ENCODE measurements at places on chromosomes 11 and 22.
A peak's percentile ranks its signal among the peaks of the same experiment; 100 is the strongest.

GRCh38 chr11:86313793-86314192 lies 11.8 kb downstream of the HIKESHI start:
- DNase-seq: no peak

DNA sequence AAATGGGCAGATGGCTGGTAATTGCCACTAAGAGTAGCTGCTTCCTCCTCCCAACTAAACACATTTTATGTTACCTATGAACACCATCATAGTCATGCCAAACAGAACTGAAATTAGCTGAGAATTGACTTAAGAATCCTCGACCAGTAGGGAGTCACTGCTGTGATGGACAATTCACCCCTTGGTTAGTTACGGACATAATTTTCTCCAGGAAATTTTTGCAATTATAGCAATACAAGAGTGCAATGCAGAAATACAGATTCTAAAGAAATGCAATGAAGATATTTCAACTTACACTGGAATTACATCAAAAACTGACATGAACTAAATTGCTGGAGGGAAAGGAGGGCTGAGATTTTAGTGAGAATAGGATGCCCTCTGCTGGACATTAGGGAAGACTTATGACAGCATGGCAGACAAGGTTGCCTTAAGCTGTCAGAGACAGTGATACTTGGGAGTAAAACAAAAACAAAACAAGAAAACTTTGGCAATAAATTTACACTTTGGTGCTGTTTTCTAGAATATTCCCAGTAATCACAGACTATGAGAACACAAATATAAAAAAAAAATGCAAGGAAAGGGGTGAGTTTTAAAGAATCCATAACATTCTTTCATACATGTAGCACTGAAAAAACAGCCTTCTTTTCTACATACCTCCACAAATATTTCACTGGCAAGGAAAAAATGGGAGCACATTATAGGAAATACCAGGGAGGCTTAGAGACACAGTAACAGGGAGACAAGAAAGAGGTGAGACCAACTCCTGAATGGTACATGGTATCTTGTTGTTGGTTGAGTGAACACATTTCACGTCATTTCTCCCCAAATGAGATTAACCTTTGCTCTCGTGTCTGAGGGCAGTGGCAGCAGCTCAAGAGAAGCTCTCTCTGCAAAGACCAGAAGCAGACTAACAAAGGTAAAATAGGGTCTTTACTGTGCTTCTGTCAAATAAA lies 11.2 kb upstream of the PPP2R1B start:
- peak; percentile 74 for DNase-seq

GRCh38 chr11:128553662-128554362 lies 33.5 kb downstream of the ETS1 start:
- DNase-seq: peak; percentile 78

DNA sequence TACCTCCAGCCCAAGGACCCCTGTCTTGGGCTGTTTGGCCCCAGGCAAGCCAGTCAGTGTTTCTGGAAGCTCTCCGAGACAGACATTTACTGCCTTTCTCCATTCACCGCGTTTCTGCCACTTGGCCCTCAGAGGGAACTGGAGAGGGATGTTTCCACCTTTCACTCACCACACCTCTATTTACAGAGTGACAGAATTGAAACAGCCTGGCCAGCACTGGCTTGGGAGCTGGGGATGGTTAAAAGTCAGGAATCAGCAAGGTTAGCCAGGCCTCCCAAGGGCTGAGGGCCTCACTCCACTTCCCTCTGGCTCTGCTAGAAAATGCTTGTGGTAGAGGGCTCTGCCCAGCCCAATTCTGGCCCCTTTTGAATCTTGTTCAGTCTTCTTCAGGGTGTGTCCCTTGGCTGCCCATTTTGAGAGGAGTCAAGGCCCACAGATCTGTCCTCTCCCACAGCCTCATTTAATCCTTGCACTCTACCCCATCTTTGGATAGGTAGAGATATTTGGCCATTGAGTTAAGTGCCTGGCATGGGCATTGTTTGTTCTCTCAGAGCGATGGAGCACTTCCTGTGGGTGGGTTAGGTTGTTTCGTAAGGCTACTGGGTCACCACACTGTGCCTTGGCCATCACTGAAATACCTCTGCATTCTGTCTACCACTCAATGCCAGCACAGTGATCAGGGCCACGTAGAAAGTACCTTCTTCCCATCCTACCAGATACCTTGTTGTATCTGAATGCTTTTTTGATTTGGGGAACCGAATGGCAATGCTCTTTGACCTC lies 119.2 kb downstream of the MICAL2 start:
- DNase-seq: no peak

- peak; percentile 29 for DNase-seq
Observed at GRCh38 chr11:44949160-44950030, 1.3 kb downstream of the TP53I11 start.

- DNase-seq: no peak
Observed at GRCh38 chr11:17459236-17459896, 17.3 kb downstream of the ABCC8 start.

GRCh38 chr22:28773461-28773867 lies 969 bp downstream of the CCDC117 start:
- no peak for DNase-seq

GRCh38 chr11:65186701-65187100 lies 5.0 kb downstream of the CAPN1 start:
- no peak for DNase-seq

DNA sequence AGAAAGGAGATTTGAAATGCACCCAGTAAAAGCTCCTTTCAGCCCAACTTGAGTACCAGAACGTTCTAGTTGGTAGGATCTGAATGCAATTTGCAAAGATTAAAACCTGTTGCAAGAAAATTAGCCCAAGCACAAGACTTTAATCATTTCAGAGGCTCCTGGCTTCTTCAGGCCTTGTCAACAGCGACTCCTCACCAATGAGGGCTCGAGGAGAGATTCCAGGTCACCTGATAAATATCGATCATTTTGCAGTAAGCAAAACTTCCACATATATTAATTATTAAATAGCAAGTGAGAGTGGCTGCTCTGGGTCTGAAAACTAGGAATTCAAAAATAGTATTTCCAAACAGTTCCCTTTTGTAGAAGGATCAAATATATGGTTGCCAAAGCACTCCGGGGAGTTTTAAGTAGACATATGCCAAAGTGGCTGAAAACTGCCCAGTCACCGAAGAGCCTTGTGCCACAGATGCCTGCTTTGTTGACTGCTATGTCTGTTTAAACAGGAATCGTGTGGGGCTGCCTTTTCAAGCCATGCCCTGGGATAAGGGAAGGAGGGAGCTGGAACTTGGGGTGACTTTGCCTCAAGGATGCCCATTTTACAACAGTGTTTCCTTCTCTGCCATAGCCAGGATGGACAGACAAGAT lies 64.0 kb downstream of the CSNK2A3 start:
- DNase-seq: no peak

GRCh38 chr11:118870396-118871343 lies 13.0 kb upstream of the CXCR5 start:
- no peak for DNase-seq

DNA sequence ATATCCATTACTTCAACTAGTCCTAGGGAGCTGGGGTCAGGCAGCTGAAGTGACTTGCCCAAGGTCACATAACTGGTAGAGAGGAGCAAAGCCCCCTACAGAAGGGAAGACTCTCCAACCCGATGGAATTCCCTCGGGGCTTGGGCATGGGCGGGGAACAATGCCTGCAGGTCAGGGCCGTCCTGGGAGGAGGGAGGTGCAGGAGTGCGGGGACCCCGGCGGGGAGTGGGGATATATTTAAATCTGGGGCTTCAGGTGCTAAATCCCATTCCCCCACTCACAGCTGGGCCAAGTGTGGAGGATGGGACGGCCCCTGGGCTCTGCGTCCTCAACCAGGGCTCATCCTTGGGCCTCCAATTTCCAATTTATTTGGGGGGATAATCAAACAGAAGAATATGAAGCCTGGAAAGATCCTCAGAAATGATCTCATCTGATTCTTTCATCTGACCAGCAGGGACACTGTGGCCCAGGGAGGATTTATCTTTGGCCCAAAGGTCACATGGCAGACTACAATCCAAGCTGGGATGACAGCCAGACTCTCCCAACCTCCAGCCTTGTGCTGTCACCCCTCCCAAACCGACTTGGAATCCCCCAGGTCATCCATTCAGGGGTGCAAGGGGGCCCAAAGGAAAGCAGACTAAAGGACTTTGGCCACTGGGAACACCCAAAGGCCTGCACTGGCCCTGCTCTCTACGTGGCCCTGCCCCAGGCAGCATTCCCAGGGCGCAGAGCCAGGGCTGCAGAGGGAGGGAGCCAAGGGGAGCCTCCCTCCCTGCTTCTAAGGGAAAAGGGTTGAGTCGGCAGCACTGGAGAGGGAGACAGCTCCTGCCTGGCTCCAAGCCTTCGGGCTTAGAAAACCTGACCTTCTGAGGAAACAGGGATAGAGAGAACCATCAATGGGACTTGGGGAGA lies 8.7 kb upstream of the C1QTNF6 start:
- peak; percentile 75 for DNase-seq

GRCh38 chr11:19499026-19499669 lies 213.5 kb upstream of the NAV2 start:
- peak; percentile 41 for DNase-seq

- no peak for DNase-seq
Observed at GRCh38 chr11:86595451-86595850, 77.0 kb downstream of the ME3 start.

DNA sequence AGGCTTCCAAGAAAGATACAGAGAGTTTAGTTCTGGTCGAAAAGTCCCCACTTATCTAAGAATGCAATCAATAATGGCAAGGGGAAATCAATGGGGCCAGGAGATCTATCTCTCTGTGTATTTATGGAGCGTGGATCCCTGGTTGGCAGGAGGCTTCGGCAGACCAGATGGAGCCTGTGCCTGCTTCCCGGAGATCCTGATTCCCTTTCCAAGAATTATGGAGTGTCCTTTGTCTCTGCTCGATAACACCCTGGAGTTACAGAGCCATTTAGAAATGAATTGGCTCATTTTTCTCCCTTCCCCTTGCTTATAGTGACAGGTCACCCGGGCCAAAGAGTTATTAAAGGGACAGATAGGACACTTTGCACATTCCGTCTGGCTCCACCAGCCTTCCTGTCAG lies 92.4 kb downstream of the ISX start:
- DNase-seq: no peak

DNA sequence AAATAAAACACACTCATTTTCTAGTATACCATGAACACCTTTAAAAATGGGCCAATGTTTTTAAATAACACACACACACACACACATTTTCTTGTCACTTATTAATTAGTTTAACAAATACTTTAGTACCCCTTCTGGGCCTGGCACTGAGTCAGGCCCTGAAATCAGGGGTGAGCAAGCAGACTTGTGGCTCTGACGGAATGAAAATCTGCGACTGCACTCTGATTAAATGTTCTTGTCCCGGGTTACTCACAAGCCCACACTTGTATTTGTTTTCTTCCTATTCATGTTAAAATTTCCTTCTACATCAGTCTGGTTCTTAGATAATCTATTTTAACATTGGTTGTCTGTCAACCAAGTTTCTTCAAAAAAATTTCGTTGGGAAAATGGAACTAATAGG lies 43.0 kb upstream of the PDGFD start:
- DNase-seq: no peak

GRCh38 chr11:66722745-66723651 lies 6.0 kb downstream of the SPTBN2 start:
- DNase-seq: no peak

DNA sequence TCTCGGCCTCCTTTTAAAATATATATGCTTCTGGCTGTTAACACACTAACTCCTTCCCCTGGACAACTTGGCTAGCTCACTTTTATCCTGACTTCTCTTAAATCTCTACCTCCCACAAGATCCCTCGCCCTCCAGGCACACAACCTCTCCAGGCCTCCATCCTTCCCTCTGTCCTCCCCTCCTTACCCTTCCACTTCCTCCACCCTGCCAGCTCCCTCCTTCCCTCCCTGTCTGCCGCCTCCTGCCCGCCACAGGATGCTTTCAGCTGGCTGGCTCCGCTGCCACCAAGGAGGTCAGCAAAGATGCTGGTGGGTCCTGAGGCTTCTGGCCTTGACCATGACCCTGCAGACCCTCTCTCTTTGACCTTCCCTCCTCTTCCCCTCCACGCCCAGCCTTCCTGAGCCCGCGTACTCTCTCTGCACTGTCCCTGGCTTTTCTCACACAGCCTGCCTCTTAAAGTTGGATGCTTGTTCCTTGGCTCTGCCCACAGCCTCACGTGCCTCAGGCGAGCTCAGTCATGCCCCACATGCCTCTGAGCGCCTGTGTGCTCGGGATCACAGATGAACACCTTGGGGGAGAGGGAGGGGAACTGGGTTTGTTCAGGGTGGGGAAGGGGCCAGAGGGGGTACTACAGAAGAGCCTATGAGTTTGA lies 6.7 kb downstream of the NFAM1 start:
- no peak for DNase-seq

- DNase-seq: no peak
Observed at GRCh38 chr11:8531312-8531711, 62.7 kb downstream of the STK33 start.

DNA sequence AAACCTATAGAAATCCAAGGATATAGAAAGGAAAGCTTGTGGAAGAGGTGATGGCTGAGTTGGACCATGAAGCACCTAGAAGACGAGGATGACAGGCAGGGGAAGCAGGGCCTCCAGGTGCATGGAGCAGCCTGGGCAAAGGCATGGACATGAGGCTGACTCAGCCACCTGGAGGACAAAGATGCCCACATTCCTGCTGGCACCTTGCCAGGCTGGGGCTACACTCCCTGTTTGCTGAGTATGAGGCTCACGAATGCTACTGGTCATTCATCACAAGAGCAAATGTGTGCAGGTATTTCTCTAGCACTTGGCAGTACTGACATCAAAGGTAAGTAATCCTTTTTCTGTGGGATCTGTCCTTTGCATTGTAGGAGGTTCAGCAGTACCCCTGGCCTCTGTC lies 7.1 kb upstream of the SCGB2A1 start:
- DNase-seq: no peak

GRCh38 chr22:35746248-35746647 lies 28.6 kb downstream of the APOL5 start:
- no peak for DNase-seq

GRCh38 chr11:44029977-44030911 lies 17.5 kb upstream of the ACCSL start:
- DNase-seq: peak; percentile 75

GRCh38 chr11:116422556-116422955 lies 350.2 kb downstream of the BUD13 start:
- DNase-seq: no peak

- no peak for DNase-seq
Observed at GRCh38 chr11:69491071-69492031, 9.9 kb downstream of the LINC01488 start.

GRCh38 chr11:72834905-72835304 lies 20.7 kb downstream of the ATG16L2 start:
- no peak for DNase-seq
